ENCODE measurements at places on chromosomes 3 and 15.
A peak's percentile ranks its signal among the peaks of the same experiment; 100 is the strongest.

DNA sequence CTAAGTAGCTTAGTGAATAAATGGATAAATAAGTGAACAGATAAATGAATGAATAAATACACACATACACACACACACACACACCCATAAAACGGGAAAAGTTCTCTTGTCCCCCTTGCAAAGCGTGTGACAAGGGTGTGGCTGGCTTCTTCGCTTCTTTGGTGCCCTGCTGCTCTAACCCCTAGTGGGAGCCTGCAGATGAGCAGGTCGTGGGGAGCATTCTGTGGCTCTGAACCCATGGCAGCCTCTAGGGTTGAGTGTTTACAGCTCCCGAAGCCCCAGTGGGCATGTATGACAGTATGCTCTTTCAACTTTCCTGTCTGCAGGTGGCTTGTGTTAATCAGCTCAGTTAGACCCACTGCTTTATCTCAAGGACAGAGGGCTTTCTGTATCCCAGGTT, 582.3 kb downstream of the EDEM1 start:
- no peak for DNase-seq

- DNase-seq: no peak
Observed at GRCh38 chr3:17844236-17844635, 101.8 kb upstream of the TBC1D5 start.

- no peak for DNase-seq
Observed at GRCh38 chr3:58039601-58040000, 31.4 kb downstream of the FLNB start.

GRCh38 chr3:156680243-156680914, 6.0 kb downstream of the TIPARP start:
- DNase-seq: no peak

DNA sequence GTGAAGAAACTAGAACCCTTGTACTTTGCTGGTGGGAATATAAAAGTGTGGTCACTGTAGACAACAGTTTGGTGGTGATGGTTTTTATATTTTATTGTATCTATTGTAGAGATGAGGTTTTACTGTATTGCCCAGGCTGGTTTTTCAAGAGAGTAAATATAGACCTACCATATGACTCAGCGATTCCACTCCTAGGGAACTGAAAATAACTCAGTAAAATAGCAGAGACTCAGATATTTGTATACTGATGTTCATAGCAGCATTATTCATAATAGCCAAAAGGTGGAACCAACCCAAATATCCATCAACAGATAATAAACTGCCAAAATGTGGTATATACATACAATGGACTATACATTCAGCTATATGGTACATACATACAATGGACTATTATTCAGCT, 68.8 kb upstream of the IL12A start:
- DNase-seq: no peak

GRCh38 chr15:60614862-60615771, 136.2 kb upstream of the ICE2 start:
- DNase-seq: no peak

DNA sequence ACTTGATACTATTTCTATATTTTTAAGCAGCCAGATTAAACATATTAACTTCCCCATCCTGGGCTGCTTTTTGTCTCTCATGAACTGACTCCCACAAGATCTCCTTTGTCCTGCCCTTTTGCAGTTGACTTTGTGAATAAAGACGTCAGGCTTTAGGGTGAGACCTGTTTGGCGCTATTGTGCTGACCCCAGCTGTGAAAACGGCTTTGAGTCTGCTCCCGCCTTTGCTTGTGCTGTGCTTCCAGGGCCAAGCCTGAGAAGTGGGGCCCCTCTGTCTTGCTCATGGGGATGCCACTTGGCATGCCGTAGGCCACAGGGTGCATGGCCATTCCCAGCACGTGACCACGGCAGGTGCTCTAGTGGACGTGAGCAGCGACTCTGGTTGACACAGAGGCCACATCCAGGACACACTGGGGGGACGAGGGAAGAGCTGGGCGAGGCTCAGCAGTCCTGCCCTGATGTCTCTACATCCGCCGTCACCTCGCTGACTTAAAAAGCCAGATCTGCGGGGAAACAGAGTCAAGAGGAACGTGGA, 268.9 kb upstream of the LYSMD4 start:
- DNase-seq: no peak

GRCh38 chr3:53570709-53571108, 76.3 kb downstream of the CACNA1D start:
- DNase-seq: no peak

- no peak for DNase-seq
Observed at GRCh38 chr3:30353711-30354467, 252.5 kb upstream of the TGFBR2 start.

DNA sequence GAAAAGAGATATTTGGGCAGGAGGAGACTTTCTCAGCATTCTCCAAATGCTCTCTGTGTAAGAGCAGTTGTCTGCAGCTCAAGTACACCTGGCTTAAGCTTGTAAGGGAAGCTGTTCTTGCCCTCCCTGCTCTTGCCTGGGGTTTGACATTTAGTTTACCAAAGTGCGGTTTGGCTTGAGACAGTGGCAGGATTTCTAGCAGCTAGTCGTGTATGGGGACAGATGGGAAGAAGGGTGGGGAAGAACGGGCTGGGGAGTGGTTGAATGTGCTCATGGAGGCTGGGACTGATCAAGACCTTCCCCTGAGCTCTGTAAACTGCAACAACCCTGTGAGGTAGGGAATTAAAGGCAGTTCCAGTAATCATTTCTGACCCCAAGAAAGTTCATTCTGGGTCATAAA, 39.8 kb downstream of the SQOR start:
- no peak for DNase-seq

- peak; percentile 96 for DNase-seq
Observed at GRCh38 chr15:88546248-88547129, at the start of gene DET1. DET1 (minus strand) TSS chr15:88546681; CDS start chr15:88531705, 14,976 bp downstream.

DNA sequence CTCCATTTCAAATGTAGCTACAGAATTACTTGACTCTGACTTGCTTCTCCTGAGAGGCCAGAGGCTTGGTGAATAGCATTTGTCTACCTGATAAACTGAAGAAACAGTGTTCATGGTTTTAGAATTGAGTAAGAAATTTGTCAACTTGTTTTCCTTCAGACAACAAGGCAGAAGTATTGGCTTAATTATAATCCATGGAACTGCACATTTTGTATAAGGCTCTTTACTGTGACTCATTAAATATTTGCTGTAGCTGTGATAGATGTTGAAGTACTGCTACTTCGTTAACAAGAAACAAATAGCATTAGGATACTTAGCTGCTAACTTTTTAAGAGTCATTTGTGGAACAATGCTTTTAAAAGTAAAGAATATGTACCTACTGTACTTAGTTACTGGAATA, 4.6 kb downstream of the UNC13C start:
- DNase-seq: no peak

GRCh38 chr3:9932843-9933560, 632 bp upstream of the CRELD1 start:
- peak; percentile 88 for DNase-seq

GRCh38 chr15:68587769-68588385, 9.1 kb downstream of the CORO2B start:
- DNase-seq: no peak

DNA sequence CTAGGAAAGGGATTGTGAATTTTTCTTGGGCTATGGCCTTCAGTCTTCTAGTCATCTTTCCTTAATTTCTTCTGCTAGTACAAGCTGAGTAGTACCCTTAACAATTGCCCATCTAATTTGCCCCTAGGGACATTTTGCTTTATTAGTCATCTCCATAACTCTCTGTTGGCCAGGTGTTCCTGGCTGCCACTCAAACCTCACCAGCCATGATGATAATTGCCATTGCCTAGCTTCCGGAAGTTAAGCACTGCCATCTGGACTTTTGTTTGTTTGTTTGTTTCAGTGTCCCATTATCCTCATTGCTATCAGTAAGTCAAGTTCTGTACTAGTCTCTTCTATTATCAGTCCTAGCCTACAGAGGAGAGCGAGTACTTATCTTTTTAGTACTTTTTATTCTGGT, 36.6 kb upstream of the UBL7 start:
- no peak for DNase-seq

DNA sequence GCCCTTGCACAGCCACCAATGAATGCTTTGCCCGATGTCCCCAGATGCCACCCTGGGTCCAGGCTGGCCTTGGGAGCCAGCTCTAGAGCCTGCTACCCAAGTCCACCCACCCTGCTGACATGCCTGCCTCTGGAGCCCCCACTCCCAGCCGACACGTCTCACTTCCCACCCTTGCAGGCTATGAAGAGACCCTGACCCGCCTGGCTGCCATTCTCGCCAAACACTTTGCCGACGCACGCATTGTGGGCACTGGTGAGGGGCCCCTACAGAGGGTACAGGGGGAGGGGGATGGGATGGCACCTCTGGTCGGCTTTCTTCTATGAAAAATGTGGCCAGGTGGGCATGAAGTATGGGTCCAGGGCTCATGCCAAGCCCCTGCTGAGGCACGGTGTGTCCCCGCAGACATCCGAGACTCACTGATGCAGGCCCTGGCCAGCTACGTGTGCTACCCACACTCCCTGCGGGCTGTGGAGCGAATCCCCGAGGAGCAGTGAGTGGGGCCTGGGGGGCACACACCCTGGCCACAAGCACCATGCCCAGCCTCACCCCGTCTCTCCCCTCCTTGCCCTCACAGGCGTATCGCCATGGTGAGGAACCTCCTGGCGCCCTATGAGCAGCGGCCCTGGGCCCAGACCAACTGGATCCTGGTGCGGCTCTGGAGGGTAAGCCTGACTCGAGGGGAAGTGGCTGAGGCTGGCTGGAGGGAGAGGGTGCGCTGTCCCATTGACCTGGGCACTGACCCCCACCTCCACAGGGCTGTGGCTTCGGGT, 6.0 kb downstream of the AMIGO3 start:
- no peak for DNase-seq

DNA sequence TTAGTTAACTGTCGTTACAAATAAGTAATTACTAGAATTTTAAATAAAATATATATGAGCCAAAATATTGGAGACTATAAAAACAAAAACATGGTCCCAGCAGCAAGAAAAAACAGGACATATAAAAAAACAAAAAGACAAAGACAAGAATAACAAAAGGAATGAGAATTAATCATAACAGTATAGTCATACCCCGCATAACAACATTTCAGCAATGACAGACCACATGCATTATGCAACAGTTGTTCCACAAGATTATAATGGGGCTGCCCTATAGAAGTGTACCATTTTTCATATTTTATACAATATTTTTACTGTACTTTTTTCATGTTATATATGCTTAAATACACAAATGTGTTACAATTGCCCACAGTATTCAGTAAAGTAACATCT, 5.6 kb downstream of the HLTF start:
- DNase-seq: no peak

DNA sequence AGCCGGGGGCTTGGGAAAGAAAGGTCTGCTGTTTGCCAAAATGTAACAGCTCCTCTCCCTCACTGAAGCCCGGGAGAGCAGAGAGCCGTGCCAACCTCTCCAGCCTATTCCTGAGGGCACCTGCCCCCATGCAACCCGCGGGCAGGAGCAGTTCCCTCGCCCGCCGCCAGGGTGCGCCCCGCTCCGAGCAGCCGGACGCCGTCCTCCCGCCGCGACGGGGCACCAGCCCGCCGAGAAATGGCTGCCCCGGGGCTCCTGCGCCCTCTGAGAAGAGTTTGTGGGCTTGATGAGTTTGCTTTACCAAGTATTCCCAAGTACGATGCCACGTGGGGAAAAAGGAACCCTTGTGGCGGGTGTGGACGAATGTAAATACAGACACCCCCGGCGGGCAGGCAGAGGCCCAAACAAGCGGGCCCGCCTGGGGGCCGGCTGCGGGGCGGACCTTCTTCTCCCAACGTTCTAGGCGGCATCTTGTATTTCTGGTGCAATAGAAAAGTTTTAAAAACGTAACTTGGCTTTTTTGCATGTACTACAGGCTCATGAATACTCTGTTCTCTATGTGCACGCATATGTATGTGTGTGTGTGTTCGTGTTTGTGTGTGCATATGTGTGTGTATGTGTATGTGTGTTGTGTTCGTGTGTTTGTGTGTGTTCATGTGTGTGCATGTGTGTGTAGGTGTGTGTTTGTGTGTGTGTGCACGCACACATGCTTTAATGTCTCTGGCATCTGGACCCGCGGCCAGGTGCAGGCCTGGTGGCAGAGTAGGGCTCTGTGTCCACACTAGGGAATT, 162.9 kb downstream of the CHSY1 start:
- DNase-seq: peak; percentile 87

Measured in stimulated activated CD4-positive, alpha-beta T cell treated with anti-CD3 and anti-CD28 coated beads, Interleukin-12 subunit alpha, Interleukin-12 subunit beta, amount 100 ng/mL, for 4 hours (primary cell).